Activated T-cell treated with anti-CD3 and anti-CD28 coated beads, Interleukin-2, amount 50 U/mL, for 48 hours (primary cell): ENCODE measurements at places on chromosomes 1 and 21.

DNA sequence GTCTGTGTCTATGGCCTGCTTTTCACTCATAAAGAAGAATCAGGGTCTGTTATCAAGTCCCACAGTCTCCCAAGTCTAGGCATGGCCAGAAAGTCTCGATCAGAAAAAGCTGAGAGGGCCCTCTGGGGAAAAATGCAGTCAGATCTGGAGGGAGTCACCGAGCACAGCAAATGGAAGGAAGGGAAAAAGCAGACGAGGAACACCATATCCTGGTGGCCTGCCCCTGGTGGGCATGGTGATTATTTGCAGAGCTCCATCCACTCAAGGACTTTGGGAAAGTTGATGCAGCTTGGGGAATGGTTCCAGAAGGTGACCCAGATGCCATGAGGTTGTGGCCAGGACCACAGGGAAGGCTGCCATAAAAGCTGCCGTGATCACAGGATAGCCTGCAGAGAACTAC lies 189.1 kb downstream of the CLIC6 start:
- peak; percentile 13 for DNase-seq

DNA sequence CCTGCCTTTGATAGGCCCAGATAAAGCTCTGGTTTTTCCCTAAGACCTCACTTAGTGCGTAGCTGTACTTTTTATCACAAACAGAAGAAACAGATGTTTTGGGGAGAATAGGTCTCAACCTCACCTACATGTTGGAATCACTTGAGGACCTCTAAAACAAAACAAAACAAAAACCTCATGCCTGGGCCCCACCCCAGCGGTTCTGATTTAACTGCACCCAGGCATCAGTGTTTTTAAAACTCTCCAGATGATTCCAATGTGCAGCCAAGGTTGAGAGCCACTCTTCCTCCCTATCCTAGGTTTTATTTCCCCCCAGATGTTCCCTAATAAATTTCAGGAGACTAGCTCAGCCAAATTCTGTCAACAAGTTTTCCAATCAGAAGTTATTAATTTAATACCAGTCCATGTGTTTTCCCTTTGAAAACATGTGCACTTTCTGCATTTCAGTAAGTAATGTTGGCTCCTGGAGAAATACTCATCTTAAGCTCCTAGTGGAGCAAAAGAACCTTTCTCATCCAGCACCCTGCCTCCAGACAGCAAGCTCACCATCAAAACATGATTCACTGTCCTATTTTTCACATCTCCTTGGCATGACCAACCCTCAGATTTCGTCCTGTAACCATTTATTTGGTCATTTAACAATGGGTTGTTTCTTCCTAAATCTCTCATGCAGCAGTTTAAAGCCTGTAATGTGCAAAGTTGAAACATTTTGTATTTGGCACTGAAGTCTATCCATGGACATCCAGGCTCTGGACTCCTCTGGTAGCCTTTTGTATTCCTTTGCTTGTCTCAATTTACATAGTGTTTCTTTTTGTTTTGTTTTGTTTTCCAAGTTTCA lies 27.5 kb downstream of the LRRC8C start:
- DNase-seq = no peak

- no peak for DNase-seq
Observed at GRCh38 chr1:89657886-89658285, 25.0 kb downstream of the LRRC8C start.

DNA sequence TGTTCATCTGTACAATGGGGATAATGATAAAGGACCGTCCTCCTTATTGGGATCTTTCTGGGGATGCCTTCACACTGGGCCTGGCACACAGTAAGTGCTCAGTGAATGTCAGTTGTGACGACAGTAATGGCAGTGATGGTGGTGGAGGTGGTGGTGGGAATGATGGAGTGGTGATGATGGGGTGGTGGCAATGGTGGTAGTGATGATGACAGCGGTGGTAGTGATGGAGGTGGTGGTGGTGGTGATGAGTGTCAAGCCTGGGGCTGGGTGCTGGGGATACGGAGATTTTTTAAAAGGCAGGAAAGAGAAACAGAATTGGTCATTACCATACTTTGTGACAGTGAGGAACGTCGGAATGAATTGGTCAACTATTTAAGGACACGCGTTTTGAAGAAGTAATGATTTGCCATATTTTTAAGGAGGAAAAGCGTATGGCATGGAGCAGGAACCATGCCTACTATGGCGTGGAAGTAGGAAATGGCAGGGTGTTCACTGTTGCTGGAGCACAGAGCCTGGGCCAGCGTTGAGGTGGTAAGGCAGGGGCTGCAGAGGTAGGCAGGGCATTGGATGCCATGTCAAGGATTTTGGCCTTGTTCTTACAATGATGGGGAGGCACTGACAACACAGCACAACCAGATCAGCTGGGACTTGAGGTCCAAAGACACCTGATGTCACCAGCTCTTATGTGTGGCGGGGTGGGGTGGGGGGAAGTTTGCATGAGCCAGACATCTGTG lies 128.7 kb downstream of the ACTL8 start:
- no peak for DNase-seq

DNA sequence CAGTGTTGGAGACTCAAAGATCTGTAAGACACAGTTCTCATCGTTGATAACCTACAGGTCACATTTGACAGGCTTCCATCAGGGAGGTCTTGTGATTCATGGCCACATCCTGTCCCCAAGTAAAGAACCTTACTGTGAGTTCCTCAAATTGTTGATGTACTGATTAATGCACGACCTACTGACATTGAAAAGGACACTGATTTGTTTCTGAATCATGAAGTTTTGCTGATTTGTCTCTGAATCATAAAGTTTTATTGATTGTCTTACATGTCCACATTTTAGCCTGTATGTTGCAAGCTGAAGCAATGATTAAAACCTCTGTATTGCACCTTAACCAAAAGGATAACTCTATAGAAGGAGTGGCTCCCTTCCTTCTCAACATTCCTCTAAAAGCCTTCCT lies 476.3 kb upstream of the RUNX1 start:
- DNase-seq = no peak

- no peak for DNase-seq
Observed at GRCh38 chr1:88194542-88194941, 489.5 kb upstream of the PKN2 start.

GRCh38 chr21:43740497-43741156 lies 21.7 kb downstream of the PDXK start:
- no peak for DNase-seq

DNA sequence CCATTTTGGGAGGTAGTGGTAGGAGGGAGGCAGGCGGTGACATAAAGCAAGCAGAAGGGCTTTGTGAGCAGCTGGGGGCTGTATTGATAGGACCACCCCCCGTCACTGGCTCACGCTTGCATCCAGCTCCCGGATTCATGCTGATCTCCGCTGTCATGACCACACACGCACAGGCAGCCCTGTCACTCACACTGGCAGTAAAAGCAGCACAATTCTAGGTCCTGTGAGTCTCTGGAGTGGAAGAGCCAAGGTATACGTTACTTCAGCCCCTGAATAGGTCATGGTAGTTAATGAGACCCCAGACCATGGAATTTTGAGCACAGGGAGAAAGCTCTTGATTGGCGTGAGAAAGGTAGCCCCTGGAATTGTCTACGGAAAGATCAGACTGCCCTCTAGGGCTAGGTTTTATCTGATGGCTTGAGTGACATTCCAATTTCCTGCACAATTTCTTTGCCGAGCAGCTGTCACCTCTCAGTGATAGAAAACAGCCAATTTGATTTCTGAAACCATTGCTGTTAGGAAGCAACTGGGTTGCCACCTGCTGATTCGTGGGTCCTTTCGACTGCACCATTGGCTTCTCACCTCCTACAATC lies 5.4 kb downstream of the OR2B11 start:
- no peak for DNase-seq

GRCh38 chr1:226989085-226989920 lies 49.2 kb downstream of the COQ8A start:
- DNase-seq = peak; percentile 16
